Stimulated activated CD4-positive, alpha-beta T cell treated with anti-CD3 and anti-CD28 coated beads, Interleukin-12 subunit alpha, Interleukin-12 subunit beta, amount 100 ng/mL, for 24 hours (primary cell): ENCODE measurements at places on chromosomes 11 and 22.

- DNase-seq: no peak
Measured at GRCh38 chr11:34824425-34824824, 91.8 kb downstream of the APIP start.

DNA sequence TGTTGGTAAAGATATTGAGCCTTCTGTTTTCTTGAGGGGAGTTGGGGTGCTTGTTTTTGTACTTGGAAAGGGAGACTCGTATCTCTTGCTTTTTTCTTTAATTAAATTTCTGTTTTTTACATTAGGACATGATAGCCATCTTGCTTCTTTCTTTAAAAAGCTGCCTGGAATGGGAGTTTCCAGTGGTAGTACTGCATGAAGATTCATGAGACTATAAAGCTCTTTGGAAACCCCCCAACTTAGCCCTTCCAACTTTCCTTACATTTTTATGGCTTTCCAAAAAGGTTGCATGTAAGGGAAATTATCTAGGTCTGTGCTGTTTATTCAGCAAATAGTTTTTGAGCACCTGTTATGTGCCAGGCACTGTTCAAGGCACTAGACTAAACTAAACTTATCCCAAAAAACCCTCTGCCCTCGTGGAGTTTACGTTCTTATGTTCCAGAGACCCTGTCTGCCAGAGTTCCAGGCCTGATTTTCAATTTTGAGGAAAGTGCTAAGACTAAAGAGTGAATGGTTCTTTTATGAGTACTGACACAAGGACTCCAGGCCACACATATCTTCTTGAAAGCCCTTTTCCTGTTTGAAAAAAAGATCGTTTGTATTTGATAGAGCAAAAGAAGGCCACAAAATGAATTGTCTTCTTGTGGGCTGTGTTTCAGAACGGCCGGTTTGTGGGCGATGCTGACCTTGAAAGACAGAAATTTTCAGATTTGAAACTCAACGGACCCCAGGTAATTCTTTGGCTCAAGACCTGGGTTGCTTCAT, 31.9 kb downstream of the CTNND1 start:
- no peak for DNase-seq

DNA sequence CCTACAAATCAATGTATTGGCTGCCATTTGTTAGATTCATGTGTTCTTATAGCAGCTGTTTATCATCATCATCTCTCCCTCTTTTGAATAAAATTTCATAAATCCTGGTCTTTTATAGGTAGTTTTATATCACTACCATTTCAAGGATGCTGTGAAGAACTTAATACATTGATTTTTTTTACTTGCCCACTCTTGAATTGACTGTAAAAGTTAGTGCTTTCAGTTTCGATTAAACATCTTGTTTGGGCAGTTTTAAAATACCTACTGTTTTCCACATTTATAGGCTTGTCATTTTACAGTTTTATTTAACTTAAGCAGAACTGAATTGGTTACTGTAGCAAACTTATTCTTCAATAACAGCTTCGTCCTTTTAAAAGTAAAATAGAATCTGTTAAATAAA, 59.5 kb downstream of the TTC17 start:
- no peak for DNase-seq

DNA sequence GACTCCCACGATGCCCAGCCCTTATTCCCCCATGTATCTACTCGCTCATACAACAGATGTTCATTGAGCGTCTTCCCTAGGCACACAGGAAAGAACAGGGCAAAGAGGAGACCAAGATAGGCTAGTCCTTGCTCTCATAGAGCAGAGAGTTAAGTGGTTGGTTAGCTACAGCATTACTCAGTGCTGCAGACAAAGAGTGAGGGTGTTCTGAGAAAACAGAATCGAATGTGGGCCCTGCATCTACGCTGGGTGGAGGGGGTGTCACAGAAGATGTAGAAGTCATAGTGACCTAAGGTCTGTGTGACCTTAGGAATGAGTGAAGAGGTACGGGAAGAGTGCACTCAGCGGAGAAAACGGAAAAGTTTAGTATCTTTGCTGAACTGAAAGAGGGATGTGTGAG, 12.3 kb downstream of the PSMD13 start:
- no peak for DNase-seq

GRCh38 chr11:78438298-78438975, 20.8 kb upstream of the GAB2 start:
- DNase-seq: no peak

- DNase-seq: no peak
Measured at GRCh38 chr11:99383648-99384245, 363.0 kb downstream of the CNTN5 start.

- DNase-seq: no peak
Measured at GRCh38 chr11:108887436-108888238, 222.8 kb downstream of the DDX10 start.

GRCh38 chr22:44181033-44181911, 547 bp downstream of the PARVG start:
- no peak for DNase-seq

DNA sequence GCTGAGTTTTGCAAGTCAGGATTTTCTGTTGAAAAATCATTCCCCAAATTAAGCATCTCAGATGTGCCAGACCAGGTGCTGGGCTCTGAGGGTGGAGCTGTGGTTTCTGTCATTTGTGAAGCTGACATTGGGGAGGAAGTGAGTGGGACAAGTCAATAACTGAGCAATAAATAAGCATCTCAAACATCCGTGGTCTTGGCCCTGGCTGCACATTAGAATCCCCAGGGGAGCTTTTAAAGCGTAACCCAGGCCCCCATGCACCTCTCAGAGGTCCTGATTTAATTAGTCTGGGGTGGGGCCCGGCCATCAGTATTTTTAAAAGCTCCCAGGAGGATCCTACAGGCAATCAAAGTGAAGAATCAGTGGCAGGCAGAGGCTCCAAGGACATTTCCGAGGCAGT, 420.0 kb downstream of the MN1 start:
- no peak for DNase-seq

DNA sequence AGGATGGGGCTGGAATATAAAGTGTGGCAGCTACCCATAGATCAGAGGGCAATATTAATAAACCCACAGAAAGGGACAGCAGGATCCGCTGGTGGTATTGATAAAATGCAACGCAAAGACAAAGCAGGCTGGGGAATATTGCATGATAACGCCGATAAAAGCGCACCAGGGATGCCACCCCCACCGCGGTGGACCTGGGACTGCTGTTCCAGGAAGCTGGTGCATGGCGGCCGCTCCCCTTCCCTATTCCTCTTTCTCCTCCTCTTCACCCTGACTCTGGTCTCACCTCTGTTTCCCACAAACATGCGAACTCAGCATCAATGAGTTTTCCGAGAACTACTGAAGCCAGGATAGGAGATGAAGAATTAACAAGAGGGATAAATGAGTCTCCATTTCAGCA, 20.2 kb downstream of the SPATA19 start:
- DNase-seq: no peak

DNA sequence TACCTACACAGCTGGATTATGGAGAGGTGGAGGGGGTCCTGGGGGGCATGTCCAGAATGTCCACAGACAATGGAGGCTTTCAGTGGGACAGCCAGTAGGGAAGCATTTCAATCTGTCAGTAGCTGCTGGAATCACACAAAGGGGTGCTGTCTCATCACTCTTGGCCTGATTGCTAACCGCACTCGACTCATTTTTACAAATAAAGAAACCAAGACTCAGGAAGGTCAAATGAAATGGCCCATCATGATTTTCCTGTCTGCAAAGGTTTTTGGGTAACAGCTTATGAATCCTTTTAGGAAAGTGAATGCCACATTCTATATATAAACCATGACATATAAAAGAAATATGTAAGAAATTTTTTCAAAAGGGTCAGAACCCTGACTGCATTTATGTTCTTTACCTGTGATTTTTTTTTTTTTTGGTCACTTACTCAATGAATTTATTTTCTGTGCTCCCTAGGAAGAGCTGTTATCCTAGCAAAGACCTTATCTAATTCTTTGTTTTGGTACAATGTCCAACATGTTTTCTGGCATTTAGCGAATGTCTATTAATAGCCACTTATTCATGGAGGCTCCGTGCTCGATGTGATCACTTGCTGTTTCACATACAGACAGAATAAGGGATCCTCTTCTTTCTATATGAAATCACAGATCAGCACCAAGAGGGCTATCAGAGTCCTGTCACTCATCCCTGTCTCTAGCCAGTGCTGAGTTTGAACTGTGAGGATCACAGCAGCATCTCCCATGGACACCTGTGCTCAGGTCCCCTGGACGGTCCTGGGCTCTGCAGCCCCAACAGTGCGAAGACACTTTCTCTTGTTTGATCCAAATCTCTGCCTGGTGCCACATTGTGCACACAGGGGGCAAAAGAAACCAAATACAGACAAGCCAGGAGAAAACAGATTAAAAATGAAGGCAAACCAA, 979.7 kb downstream of the NTM start:
- no peak for DNase-seq

DNA sequence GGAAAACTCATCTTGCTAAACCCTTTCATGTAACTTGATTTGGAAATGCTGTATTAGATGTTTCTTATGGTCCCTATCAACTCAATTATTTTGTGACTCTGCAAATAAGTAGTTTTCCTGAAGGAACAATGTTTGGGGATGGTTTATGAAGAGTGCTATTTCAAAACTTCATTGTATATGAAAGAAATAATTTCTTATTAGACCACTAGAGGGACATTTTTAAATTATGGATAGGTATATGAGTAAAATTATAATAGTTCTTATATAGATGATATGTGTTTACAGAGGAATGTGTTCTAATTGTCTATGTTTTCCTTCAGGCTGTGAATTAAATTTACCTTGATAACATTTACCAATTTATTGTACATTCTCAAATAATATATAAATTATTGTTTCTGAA, 509.4 kb upstream of the RAG2 start:
- no peak for DNase-seq

GRCh38 chr11:114562166-114562916, 2.7 kb upstream of the NXPE1 start:
- no peak for DNase-seq

GRCh38 chr11:85869781-85870180, 14.6 kb downstream of the CCDC83 start:
- no peak for DNase-seq

- no peak for DNase-seq
Measured at GRCh38 chr22:45919504-45920286, 57.3 kb downstream of the WNT7B start.

GRCh38 chr11:112817376-112817775, 143.8 kb upstream of the NCAM1 start:
- DNase-seq: no peak
